ENCODE measurements at places on chromosomes 7 and 10. TPM values are rescaled to one million over a fixed set of nuclear protein-coding genes. Genes with fewer than 3 reads are reported as not detected.

The PRR15 gene
- not detected for total RNA-seq

The IDI2 gene
- not detected for total RNA-seq

The TAS2R5 gene
- 0.67 TPM for total RNA-seq

The ASB10 gene
- not detected for total RNA-seq

The MRC1 gene
- total RNA-seq: not detected

The GPR85 gene
- total RNA-seq: not detected

The CLRN3 gene
- not detected for total RNA-seq

All from activated T-helper 1 cell treated with anti-CD3 and anti-CD28 coated beads, Interleukin-12 subunit alpha, Interleukin-12 subunit beta, Interleukin-2, Interleukin-4 antibody, amounts not matched to agents 30 ng/mL and 10 ng/mL and 1 ng/mL, durations not matched to agents 14 hours and 24 hours and 36 hours (primary cell).